ENCODE measurements at places on chromosomes 2 and 18.

DNA sequence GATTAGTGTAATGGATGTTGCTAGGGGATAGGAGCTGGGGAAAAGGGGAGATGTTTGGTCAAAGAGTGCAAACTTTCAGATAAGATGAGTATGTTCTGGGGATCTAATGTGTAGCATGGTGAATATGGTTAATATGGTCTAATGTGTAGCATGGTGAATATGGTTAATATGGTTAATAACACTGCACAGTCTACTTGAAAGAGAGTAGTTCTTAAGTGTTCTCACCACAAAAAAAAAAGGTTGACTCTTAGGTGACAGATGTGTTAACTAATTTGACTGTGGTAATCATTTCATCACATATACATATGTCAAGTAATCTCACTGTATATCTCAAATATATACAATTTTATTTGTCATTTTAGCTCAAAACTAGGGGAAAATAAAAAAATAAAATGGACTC lies 121.3 kb upstream of the CD226 start:
- no peak for DNase-seq

- DNase-seq, result no peak
These were observed 178.2 kb downstream of the KLHL29 start for GRCh38 chr2:23563151-23563550.

DNA sequence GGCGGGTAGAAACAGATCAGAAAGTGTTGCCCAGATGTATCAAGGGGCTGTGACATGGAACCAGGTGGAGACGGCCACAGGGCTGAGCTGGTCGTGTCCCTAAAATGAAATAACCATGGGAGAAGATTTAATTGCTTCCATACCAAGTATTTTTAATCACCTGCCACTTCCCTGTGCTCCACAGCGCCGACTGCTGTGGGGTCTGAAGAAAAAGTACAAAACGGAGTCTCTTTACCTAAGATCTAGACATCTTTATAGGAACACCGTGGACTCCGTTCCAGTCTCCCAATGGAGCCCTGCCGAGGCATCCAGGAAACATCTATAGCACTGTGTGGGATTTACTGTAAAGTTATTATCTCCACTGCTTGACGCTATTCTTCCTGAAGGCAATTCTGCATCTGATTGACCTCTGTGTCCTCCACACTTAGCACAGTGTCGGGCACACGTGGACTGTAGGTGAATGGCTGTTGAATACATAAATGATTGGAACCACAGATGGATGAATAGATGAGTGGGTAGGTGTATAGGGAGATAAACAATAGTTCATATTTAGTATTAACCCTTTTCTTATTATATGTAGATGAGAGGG lies 21.6 kb upstream of the GYPC start:
- no peak for DNase-seq

- no peak for DNase-seq
These were observed 195.0 kb downstream of the EPHA4 start for GRCh38 chr2:221377066-221377465.

GRCh38 chr2:135052997-135053474 lies 944 bp downstream of the RAB3GAP1 start:
- peak; percentile 18 for DNase-seq

DNA sequence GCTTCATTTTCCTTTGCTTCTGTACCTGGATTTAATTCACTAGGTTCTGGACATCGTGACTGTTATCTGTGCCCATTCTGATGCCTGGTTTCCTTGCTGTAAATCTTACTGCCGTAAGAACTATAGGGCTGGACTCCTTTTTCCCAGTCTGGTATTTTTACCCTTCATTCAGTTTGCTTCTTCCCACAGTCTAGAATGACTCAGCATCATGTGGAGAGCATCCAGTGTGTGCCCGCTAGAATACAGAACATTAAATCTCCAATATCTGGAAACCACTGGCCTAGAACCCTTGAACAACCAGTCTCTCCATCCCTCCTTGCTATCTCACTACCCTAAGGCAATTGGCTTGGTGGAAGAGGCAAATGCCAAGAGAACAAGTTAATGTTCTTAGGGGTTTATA lies 1075.4 kb upstream of the ZEB2 start:
- DNase-seq, result no peak

GRCh38 chr2:14910654-14911053 lies 278.1 kb downstream of the LRATD1 start:
- no peak for DNase-seq

- no peak for DNase-seq
These were observed 1.1 kb upstream of the MAL start for GRCh38 chr2:95024371-95024770.

GRCh38 chr18:7234091-7234490 lies 3.2 kb downstream of the LRRC30 start:
- DNase-seq, result no peak

DNA sequence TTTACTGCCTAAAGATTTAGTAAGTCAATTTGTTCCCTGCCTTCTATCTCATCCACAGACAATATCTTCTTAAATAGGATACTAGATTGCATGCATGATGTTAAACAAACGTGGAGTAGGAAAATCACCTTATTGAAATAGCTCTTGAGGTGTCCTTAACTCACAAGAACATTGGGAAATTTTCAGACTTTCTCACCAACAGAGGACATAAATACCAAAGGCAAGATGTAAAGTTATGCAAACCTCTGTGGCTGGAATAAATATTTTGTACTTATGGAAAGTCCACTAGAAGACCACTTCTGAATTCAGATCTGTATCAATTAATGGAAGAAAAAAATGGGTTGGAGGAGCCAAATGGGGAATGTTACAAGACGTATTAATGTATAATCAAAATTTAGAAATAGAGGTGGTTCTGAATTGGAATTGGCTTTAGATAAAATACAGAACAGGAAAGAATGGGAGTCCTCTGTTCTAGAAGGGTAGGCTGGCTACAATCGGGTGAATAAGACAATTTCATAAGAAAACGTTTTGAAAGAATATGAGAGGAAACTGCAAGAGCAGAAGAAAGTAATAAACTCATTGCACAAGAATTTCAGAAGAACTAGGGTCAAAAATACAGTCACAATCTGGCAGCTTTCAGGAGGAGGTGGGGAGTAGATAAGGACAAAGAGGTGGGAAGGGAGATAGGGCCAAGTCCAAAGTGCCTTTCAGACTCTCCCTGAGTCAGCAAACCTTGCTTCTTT lies 69.3 kb upstream of the FN1 start:
- DNase-seq, result no peak

- DNase-seq, result no peak
These were observed 247.8 kb upstream of the HDAC4 start for GRCh38 chr2:239648607-239649006.

- DNase-seq, result no peak
These were observed 3.9 kb downstream of the HEATR5B start for GRCh38 chr2:37080266-37080665.

DNA sequence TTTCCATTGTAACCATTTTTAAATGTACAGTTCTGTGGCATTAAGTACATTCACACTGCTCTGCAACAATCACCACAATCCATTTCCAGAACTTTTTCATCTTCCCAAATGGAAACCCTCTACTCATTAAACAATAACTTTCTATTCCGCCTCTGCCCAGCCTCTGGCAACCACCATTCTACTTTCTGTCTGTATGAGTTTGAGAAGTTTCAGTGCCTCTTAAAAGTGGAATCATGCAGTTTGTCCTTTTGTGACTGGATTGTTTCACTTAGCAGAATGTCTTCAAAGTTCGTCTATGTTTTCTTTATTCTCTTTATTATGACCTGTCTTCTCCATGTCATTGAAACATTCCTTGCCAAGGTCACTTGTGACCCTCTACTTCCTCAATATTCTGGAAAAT lies 22.0 kb upstream of the PELI1 start:
- DNase-seq, result no peak

DNA sequence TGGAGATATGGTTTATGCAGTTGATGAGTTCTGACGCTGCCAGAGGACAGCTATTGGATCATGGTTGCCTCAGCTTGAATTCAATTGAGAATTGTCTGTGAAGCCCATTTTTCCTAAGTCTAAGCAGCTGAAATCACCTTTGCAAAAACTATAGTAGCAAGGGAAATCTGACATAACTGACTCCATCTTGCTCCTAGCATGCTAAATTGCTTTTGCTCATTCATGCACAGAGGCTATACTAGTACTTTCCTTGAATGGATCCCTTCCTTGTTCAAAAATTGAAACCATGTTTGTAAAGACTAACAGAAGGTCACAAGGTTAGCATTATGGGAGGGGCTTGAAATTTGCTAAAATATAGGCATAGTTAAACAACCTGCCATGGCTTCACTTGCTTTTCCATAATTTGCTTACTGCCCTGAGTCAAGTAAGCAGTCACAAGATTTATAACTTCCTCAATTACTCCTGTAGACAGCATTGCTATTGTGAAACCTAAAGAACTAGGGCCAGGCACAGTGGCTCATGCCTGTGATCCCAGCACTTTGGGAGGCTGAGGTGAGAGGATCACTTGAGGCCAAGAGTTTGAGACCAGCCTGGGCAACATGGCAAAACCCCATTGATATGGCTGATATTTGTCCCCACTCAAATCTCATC lies 41.2 kb downstream of the CHRNA1 start:
- no peak for DNase-seq

GRCh38 chr18:8754995-8755960 lies 49.9 kb downstream of the MTCL1 start:
- no peak for DNase-seq

GRCh38 chr2:232022718-232023117 lies 61.2 kb downstream of the DIS3L2 start:
- no peak for DNase-seq

GRCh38 chr2:148829618-148830017 lies 45.4 kb upstream of the KIF5C start:
- DNase-seq, result no peak

- no peak for DNase-seq
These were observed 37.0 kb downstream of the CD8B2 start for GRCh38 chr2:106523976-106524665.

GRCh38 chr18:10953672-10954071 lies 195.7 kb downstream of the PIEZO2 start:
- DNase-seq, result no peak

DNA sequence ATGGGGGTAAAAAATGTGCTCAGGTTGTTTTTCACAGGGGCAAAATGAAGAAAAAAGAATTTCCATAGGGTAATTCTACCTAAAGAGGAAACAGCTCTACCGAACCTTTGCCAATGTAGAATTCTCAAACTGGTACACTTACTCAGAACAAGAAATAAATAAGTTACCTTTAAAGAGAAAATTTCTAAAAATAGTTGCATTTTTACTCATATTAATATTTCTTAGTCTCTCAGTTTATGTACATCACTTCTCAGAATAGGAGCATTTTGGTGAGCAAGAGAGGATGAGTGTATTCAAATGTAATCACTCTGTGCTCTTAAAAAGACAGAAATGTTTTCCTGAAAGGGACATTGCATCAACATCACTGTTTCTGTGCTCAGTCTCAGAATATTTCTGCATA lies 574.7 kb upstream of the SLC8A1 start:
- DNase-seq, result no peak

DNA sequence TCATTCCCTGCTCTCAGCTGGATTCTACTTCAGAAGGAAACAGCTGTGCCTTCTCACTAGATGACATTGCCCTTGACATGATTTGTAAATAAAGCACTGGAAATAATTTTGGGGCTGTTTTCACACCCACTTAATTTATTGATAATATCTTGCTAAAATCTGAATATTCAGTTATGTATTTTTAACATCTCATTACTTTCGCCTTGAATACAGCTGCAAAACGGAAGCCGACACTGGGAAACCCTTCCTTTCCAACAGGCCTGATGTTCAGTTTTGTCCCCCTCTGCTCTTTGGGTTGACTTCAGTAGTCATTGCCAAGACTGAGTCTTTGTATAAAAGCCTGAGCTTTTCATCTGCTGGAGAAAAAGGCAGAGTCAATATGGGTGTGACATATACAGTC lies 82.7 kb downstream of the DOCK10 start:
- DNase-seq, result no peak

- DNase-seq, result no peak
These were observed 693.2 kb upstream of the SLC8A1 start for GRCh38 chr2:41145066-41145465.

DNA sequence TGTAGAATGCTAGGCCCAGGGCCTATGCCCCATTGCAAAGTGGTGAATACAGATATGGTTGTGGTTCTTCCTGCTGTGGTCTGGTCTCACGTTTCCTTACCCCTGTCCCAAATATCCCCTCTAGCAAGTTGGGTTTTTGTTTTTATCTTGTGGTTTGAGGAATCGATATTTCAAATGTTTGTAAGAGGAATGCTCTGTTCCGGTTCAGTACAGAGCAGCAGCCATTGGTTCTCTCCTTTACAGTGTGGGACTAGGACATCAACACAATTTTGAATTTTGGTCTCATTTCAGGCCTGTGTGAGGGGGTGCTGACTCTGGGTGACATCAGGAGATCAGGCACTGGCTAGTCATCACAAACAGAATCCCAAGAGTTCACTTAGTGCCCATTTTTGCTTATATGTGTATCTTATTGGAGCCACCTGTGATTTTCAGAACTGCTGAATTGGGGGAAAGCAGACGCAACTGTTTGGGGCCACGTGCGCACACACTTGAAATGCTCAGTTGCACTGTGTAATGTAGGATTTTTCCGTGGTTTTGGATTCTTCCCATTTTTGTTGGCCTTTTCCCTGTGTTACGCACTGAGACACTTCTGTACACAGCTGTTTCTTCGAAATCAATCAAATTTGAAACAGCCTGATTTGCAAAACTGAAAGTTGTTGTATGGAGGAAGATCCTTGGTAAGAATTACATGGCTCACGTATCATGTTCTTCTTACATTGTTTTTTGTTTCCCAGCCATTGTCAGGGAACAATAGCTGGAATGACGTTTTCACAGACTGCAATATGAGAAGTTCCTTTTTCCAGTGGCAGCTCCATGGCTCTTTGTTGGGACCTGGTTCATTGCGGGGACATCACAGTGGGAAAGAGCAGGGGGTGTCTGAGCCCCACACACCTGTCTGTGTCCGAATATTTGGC lies 8.6 kb downstream of the SH3BP4 start:
- no peak for DNase-seq

DNA sequence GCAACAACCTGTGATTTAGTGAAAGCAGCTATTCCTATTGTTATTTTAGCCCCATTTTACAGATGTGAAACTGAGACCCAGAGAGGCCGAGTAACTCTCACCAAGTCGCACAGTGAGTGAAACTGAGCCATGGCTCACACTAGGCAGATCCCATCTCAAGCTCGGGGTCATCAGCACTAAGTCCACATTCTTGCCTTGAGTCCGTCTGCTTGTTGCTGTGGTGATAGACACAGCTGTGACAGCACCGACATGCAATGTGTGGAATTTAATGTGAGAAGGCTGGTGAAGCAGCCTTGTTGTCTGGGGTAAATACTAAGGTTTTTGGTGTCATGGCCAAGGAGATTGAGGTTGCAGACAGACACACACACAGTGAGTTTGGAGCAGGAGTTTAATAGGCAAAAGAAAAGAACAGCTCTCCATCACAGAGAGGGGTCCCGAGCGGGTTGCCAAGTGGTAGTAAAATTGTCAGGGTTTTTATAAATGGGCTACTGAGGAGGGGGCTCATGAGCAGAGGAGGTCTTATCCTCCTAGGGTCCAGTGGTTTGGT lies 40.2 kb upstream of the GMCL1 start:
- DNase-seq, result no peak

- no peak for DNase-seq
These were observed 28.0 kb downstream of the RNF144A start for GRCh38 chr2:6945087-6945813.

All from stimulated activated effector memory CD8-positive, alpha-beta T cell treated with anti-CD3 and anti-CD28 coated beads, Interleukin-12 subunit alpha, Interleukin-12 subunit beta, amount 100 ng/mL, for 72 hours (primary cell).